ENCODE measurements at places on chromosomes 2 and 18. TPM values are rescaled to one million over a fixed set of nuclear protein-coding genes. Genes with fewer than 3 reads are reported as not detected.

GRCh38 chr2:236257136-236257535 is 7.1 kb downstream of the ASB18 start:
- no peak overlapping the region for H3K27ac ChIP-seq
- DNase-seq, result no peak
- no peak overlapping the region for H3K4me3 ChIP-seq
- no peaks in the 10 kb centered on the region for H3K36me3 ChIP-seq
- no peaks in the 10 kb centered on the region for H3K4me1 ChIP-seq

GRCh38 chr2:69298261-69298660 is 88.8 kb downstream of the GFPT1 start:
- no peak for DNase-seq
- no peaks in the 10 kb centered on the region for H3K27me3 ChIP-seq
- no peaks in the 10 kb centered on the region for H3K36me3 ChIP-seq

ITPRIPL1 gene
- total RNA-seq, result 14.5 TPM

STAT4 gene
- total RNA-seq, result 0.85 TPM
